ENCODE measurements at places on chromosomes 12 and 14.
A peak's percentile ranks its signal among the peaks of the same experiment; 100 is the strongest.

GRCh38 chr12:91222746-91223145 is 40.1 kb upstream of the DCN start:
- no peak for DNase-seq

- DNase-seq, result no peak
Measured at GRCh38 chr14:103033681-103034096, 23.7 kb downstream of the CDC42BPB start.

DNA sequence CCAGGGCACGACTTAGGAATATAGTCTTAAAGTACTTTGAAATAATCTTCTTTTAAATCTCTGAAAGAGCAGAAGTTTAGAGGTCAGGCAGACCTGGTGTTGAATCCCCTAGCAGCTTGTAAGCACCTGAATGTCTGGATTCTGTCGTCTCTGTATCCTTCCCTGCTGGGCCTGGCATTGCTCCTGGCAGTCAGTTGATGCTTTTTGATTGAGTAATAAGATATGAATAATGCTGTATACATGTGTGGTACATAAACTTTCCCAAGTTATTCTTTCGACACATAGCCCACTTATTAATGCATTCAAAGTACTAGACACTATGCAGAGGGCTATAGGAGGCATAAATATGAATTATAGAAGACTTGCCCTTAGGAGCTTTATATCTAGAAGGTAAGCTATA is 31.4 kb downstream of the EVL start:
- no peak for DNase-seq

- DNase-seq, result peak; percentile 37
Measured at GRCh38 chr12:88993651-88994050, 358.6 kb downstream of the DUSP6 start.

DNA sequence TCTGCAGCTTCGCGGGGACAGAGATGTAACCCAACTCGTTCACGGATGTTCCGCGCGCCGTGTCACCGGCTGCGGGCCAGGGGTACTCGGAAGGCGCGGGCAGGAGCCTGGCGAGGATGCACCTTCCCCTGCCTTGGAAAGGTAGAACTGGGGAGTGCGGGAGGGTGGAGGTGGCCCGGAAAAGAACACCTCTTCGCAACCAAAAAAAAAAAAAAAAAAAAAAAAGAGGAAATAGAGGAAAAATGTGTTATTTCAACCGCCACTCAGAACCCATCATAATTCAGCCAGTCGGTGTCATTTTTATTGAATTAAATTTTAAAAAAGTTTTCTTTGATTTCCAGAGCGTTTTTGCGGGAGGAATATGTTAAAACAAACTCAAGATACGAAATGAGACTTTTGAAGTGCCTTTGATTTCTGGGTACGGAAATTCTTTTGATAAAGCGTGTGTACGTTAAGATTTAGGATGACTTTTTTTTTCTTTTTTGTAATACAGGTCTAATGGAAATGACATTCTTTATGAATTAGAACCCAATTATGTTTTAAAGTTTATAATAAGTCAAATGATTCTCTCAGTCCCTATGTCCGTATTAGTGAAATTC is 8.9 kb downstream of the CDKN1B start:
- no peak for DNase-seq

DNA sequence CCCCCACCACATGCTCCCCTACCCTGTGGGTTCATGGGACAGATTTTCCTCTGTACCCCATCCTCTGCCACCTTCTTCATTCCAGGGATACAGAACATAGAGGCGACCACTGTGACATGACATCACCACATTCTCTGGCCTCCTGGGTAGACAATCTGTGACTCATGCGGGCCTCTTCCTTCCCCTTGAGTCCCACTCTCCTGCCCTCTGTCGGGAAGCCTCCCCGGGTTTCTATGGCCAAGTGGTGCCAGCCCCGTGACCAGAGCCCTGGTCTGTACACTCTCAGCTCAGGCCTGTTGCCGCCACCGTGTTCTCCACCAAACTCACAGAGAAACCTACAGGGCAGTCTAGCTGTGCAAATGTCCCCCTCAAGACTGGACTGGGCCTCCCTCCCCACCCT is 8.0 kb downstream of the CLMN start:
- no peak for DNase-seq

DNA sequence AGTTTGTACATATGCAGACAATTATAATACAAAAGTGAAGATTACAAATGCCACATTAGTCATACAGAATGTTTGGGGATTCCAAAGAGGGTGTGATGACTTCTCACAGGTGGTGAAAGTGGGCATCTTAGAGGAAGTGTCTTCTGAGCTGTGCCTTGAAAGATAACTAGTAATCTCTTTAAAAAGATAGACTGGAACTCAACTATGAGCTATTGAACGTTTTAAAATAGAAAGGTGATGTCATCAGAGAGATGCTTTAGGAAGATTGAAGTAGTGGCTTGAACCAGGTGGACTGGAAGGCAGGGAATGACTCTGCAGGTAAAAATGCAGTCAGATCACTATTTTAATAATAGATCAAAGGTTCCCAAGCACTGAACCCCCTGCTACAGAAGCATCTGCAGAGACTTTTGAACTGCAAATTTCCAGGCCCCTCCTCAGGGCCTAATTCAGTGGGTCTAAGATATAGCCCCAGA is 50.3 kb downstream of the SYT1 start:
- no peak for DNase-seq

DNA sequence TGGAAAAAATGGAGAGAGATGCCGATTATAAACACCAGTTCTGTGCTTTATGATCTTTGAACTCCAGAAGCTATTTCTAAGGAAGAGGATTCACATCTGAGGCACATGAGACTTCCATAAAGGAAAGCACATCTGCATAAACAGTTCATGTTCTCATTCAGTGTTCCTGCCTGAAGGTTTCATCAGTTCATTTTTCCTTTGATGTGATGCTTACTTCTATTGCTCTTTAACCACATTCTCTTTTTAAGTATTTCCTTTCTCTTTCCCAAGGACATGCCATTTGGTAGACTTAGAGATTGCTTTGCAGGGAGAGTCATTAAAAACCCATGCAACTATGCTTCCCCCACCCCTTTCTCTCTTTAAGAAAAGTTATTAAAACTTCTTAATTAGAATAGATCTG is 387.0 kb upstream of the FLRT2 start:
- DNase-seq, result no peak

DNA sequence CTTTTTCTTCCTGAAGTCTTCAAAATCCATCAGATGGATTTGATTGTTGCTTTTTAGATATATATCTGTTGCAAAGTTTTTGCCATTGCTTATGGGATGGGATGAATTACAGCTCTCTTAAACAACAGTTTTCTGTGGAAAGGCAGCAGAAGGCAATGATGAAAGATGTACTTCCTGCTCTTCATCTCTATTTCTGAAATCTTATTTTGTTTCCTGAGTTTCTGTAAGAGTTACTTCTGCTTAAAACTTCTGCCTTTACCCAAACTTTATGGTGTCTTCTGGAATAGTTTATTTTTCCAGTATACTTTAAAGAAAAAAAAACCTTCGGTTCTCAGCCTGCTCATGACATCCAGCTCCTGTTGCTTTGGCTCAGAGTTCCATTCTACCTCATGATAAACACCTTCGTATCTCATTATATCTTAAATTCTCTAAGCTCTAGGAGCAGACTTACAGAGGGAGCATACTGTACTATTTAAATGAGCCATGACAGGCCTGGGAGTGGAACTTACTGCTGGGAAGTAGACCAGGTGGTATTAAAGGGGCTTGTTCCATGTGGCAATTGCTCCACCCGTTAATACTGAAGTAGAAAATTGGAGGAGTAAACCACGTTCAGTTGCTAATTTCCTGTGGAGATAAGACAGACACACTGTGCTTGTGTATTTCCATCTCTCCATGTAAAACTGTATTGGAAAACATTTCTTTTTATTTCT is 288.4 kb downstream of the FBXL14 start:
- no peak for DNase-seq

- no peak for DNase-seq
Measured at GRCh38 chr14:90938615-90939014, 121.8 kb downstream of the RPS6KA5 start.

GRCh38 chr12:94434171-94434570 is 25.5 kb downstream of the CEP83 start:
- no peak for DNase-seq

DNA sequence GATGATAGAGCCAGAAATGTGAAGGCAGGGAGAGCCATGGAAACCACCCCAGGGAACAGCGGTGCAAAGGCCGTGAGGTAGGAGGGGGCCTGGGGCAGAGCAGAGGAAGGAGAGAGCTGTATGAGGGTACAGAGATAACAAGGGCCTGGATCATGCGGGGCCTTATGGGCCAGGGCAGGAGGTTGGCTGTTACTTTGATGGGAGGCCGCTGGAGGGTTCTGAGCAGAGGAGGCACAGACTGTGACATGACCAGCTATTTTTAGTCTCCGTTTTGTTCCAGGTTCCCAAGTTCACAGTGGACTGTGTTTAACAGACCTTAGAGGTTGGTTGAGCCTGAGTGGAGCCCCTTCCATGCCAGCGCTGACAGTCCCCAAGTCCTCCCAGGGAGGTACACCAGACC is 118.6 kb downstream of the GCH1 start:
- DNase-seq, result no peak

DNA sequence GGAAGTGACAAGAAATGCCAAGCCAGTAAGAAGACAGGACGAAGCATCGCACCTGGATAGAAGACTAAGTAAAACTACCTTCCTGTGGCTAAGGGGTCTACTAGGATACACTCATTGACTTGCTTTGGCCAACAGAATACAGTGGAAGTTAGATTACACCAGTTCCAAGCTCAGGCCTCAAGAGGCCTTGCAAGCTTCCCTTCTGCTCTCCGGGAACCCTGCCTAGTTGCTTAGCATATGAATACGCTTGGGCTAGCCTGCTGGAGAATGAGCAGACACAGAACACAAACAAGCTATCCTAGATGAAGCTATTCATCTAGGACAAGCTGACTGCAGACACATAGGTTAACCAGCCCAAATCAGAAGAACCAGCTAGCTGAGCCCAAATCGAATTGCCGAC is 97.0 kb downstream of the DPF3 start:
- DNase-seq, result no peak

DNA sequence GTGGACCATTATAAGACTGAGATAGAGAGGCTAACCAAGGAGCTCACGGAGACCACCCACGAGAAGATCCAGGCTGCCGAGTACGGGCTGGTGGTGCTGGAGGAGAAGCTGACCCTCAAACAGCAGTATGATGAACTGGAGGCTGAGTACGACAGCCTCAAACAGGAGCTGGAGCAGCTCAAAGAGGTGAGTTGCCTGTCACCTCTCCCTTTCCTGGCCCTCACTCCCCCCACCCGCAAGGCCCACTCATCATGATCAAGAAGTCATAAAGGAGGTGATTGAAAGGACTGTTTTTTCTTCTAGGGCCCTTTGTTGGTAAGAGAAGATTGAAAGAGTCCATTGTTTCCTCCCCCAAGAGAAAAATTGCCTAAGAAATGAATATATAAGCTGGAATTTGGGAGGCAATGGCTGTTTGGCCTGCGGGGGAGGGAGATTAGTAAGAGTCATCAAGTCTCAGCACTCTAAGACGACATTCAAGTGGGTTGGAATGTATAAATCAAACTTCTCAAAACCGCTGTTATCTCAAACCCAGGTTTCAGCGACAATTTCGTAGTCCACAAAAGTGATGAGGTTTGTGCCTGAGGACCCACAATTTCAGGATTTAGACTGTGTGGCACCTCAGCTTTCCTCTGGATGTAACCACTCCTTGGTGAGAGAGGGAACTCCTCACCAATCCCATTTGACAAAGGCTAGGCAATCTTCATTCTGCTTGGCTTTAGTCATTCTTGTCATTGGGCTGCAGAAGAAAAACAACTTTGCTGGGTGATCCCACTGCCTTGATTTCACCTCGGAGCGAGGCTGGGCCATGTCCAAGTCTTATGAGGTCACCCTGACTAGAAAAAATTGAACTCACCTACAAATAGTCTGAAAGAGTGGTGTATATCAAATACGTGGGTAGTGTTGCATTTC is 966 bp downstream of the BICD1 start:
- no peak for DNase-seq

DNA sequence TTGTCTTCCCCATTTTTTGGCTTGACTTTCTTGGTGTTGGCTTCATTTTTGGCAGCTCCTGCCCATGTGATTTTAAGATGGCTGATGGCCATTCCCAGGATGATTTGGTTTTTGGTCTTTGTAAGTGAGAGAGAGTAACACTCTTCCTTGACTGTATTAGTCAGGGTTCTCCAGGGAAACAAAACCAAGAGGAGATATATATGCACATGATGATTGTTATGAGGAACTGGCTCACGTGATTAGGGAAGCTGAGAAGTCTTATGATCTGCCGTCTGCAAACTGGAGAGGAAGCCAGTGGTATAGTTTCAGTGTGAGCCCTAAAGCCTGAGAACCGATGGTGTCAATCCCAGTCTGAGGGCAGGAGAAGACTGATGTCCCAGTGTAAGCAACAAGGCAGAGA is 146.6 kb downstream of the NRXN3 start:
- DNase-seq, result no peak

DNA sequence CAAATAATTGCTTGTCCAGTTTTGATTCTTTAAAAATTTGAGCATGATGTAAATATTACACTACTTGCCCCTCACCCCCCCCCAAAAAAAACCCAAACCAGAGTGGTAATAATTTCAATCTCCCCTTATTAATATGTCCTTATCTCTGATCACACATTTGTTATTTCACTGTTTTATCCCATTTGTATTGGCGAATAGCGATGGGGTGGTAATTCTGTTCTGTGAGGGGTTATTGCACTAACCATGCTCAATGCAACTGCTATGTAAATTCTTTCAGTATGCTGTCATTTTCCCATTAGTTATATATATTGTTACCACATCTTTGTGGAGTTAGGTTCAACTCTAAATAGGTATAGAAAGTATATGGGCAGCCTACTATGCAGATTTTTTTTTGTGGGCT is 1.1 kb downstream of the RIMKLB start:
- no peak for DNase-seq

- no peak for DNase-seq
Measured at GRCh38 chr12:57380300-57380699, 50.5 kb downstream of the R3HDM2 start.

GRCh38 chr12:78560633-78561032 is 303.9 kb upstream of the SYT1 start:
- no peak for DNase-seq

- no peak for DNase-seq
Measured at GRCh38 chr14:56549721-56550120, 29.9 kb upstream of the TMEM260 start.

- DNase-seq, result no peak
Measured at GRCh38 chr14:60756847-60757246, 22.3 kb downstream of the MNAT1 start.

- DNase-seq, result peak; percentile 77
Measured at GRCh38 chr12:114167431-114167830, 201.3 kb upstream of the RBM19 start.

DNA sequence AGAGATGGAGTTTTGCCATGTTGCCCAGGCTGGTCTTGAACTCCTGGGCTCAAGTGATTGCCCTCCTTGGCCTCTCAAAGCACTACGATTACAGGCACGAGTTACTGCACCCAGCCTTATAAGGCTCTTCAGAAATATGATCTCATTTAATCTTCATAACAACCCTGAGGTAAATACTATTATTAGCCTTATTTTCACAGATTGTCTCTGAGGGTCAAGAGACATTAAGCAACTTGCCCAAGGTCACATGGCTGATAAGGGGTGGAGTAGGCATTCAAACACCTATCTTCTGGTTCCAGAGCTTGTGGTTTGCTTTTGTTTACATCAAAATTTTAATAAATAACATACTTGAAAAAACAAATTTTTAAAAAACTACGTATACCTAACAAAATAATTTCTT is 5.1 kb downstream of the PRKAG1 start:
- DNase-seq, result no peak

Measured in fibroblast of skin of left biceps (primary cell).